ENCODE measurements at places on chromosomes 7 and 10.

DNA sequence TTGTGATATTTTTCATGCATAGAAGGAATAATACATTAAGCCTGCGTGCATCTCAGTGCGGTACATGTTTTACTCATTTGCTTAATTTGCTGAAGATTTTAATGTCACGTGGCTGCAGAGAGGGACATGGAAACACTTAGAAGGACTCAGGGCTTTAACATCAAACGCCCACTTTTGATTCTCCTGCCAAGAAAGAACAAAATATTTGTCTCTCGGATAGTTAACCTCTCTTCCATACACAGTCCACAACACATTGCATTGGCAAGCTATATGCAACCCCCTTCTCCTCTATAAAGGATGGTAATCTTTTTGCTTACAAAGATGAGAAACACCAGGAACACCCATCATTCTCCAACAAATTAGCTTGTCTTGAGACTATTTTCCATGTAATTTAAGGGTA lies 148.0 kb upstream of the NRP1 start:
- DNase-seq = no peak

- DNase-seq = no peak
Observed at GRCh38 chr10:116766837-116767634, 24.7 kb upstream of the HSPA12A start.

GRCh38 chr10:101745074-101745696 lies 30.7 kb downstream of the FGF8 start:
- no peak for DNase-seq

- DNase-seq = no peak
Observed at GRCh38 chr10:80203835-80204676, 1.3 kb downstream of the ANXA11 start.

DNA sequence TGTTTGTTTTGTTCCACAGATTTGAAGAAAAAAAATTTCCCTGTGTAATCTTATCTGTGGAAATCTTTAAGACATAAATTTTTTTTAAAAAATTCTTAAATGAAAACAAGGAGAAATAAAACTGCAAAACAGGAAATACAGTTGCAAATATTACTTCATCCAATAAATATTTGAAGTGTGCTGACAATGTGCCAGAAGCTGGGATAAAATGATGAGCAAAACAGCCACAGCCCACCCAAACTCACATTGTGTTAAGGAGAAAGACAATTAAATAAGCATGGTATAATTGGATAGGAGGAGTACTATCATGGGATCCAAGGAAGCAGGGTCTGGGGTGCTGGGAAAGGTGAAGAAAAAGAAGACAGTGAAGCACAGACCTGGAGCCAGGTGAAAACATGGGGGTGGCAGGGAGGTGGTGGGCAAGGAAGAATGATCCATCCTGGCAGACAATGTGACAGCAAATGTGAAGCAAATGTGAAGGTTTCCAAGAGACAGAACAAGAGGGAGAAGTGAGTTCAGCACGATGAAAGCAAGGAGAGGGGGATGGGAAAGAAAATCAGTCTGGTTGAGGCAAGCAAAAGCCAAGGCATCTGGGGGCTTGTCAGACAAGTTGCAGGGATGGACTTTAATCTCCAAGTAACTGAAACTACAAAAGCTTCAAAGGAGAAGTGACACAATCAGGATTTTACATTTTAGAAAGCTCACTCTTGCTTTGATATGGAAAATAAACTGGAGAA lies 135.9 kb downstream of the HIBADH start:
- no peak for DNase-seq

- no peak for DNase-seq
Observed at GRCh38 chr7:128323040-128323439, 20.7 kb downstream of the RBM28 start.

DNA sequence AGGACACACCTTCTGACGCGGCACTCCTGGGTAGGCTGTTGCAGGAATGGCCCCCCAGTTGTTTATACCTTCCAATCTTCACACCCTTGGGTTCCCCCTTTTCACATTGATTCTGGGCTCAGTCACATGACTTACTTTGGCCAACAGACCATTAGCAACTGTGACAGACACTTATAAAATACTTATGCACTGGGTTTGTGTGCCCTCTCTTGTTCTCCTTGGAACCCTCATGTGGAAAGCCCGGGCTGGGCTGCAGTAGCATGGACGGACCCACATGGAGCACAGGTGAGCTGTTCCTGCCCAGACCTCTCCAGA lies 69.0 kb downstream of the ATXN7L1 start:
- no peak for DNase-seq

- no peak for DNase-seq
Observed at GRCh38 chr7:12226756-12227155, 15.7 kb downstream of the TMEM106B start.

DNA sequence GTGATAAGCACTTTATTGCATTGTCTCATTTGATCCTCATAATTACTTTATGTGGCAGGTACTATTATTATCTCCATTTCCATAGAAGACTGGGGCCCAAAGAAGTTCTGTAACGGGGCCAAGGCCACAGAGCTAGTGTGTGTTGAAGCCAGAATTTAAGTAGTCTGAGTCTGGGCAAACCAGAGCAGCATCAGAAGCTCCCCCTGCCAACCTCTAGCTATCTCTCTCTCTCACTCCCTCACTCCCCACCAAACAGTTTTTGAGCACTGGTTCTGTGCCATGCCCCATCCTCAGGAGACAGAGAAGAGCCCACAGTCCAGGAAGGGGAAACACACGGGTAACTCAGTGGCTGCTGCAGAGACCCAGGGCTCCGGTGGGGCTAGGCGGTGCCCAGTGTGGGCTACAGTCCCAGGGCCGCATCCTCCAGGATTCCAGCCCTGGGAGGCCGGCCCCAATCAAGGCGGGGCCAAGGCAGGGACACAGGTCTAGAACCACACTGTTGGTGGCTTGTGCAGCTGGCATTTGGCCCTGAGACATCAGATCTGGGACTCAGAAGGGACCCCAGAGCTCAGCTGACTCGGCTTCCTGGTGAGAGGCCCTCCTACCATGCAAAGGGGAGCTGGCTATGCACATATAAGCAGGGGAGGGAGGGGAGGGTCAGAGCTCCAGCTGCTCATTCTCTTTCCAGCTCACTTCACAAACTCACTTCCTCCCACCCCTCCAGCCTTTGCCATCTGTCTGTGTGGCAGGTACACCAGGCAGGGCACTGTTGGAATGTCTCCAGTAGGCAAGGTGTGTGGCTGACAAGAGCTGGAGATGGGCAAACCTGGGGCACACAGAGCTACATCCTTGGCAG lies 34.4 kb downstream of the COL13A1 start:
- DNase-seq = no peak

DNA sequence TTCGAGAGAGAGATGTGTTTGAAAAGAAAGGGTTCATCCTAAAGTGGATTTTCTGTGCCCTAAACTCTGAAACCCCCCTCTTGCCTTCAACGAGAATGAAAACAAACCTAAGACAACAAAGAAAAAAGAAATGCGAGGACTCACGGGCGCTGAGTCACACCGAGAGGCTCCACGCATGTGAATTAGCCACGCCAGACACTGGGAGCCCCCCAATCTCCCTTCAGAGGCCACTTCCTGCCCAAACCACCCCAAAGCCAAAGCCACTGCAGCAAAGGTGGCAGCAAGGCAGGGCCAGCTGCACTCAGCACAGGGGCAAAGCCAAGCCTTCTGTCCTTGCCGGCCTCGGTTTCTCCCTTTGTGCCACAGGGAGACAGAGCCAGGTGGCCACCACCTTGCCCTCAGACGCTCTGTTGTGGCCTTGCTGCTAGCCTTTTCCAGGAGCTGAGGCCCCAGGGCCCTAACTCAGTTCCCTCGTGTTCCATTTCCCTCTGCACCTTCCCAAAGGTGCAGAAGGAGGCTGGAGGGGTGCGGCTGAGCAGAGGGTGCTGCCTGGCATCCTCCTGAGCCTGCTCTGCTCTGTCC lies 93.3 kb downstream of the FAM53B start:
- DNase-seq = no peak

DNA sequence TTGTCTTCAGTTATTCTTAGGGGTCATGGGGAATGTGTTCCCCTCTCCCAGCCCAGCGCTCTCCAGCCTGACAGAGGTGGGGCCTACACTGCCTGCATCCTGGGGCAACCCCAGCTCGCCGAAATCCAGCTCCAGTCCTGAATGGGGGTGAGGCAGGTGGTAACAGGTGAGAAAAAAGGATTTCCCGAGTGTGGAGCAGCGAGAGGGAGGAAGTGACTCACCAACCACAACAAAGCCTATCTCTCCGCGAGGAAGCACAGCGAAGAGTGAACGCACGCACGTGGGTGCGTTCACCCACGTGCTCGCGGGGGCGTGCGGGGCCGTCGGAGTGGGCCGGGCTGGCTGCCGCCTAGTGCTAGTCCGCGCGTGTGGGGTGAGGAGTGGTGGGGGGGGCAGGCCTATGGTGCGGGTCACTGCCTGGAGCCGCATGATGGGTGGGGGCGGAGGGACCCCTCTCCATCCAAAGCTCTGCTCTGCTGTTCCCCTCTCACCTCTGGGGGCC lies 855 bp upstream of the PALD1 start:
- no peak for DNase-seq

- DNase-seq = no peak
Observed at GRCh38 chr7:23334482-23335056, 35.4 kb downstream of the MALSU1 start.

Measured in osteocyte (in vitro differentiated cells).